ENCODE measurements at places on chromosomes 7 and 10.
A peak's percentile ranks its signal among the peaks of the same experiment; 100 is the strongest.

DNA sequence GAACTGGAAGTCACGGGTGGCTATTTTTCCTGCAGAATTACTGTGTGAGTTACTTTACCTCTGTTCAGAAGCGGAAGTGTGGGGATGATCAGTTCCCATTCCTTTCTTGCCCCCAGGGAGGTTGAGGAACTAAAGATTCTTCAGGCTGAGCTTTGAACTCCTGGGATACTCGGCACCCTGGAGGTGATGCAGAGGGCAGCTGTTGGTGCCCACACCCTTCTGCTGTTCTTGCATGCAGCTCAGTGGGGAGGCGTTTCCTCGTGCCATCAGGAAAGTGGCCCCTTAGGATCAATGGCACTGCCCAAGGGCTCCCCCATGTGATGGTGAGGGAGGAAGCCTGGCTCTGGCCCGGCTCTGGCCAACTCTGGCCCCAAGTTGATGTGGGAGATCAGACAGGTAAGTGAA, 44.7 kb upstream of the MXI1 start:
- no peak for DNase-seq

DNA sequence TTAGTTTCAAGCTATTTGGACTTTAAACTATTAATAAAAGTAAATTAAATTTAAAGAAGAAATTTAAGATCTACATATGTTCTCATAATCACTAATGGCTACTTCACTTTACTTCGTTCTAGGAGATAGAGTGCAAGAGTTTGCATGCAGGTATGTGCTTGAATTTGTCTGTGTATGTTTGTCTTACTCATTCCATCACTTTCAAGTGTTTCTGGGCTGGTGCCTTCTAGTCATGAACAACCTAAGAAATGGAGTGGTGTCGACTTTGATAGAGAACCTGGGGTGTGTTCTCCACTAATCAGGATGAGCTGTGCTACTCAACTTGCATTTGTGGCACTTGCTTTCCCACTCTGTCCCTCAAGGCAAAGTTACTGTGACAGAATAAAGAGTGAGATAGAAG, 169.9 kb downstream of the KCND2 start:
- DNase-seq, result no peak

DNA sequence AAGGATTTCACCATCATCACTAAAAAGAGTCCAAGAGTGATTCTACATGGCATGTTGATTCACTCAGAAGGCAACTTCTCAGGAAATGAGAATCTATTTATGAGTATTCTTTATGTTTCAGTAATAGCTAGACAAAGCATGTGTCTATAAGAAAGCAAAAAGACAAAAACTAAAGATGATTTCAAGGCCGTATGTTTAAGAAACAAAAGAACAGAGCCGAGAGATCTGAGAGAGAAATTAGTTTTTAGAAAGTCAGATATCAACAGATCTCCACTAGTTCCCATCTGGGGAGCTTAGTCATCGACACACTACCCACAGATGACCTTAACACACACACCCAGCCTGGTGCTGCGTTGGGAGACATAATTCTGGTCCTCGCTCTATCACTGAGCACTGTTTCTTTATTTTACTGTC, 21.0 kb downstream of the PIP4K2A start:
- no peak for DNase-seq

DNA sequence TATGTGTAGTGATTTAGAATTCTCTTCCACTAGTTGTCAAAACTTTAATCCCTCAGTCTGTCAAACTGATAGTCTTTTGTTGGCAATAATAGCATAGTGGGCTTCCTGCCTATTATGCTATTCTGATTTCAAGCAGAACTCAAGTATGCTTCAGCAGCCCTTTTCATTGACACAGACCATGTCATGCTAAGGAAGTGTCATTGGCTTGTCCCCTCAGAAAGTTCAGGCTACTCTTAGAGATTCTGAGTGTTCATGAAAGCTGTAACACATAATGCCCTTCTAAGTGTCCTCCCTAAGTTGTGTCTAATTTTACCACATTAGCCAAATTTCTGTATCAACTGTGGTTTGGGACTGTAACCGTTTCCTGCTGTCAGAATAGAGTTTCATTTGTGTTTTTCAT, 198.7 kb downstream of the THSD7A start:
- no peak for DNase-seq

DNA sequence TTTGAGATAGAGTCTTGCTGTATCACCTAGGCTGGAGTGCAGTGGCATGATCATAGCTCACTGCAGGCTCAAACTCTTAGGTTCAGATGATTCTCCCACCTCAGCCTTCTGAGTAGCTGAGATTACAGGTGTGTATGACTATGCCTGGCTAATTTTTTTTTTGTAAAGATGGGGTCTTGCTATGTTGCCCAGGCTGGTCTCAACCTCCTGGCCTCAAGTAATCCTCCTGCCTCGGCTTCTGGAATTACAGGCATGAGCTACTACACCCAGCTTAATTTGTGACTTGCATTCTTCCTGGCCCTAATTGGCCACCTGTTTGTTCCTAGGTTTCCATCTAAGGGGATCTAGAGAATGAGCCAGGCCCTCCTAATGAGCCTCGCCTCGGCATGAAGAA, 9.3 kb downstream of the ARHGAP22 start:
- DNase-seq, result no peak

GRCh38 chr7:37927773-37928444, 7.5 kb downstream of the EPDR1 start:
- DNase-seq, result no peak

DNA sequence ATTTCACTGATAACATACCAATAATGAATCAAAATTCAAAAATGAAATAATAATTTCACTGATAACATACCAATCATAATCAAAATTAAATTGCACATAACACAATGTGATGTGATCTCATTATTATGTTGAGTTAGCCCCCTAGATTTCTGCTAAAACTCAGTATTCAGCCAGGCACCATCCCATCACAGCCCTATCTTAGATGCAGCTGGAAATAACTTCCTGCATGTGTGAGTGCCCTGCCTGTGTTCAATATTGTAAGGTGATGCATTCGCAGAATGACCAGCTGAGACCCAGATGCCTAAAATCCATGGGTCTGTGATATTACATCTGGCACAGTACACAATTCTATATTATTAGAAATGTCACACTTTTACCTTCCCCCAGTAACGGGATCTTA, 142.4 kb downstream of the CALCR start:
- no peak for DNase-seq

- DNase-seq, result no peak
These were observed 35.4 kb upstream of the PTER start for GRCh38 chr10:16401416-16401815.

DNA sequence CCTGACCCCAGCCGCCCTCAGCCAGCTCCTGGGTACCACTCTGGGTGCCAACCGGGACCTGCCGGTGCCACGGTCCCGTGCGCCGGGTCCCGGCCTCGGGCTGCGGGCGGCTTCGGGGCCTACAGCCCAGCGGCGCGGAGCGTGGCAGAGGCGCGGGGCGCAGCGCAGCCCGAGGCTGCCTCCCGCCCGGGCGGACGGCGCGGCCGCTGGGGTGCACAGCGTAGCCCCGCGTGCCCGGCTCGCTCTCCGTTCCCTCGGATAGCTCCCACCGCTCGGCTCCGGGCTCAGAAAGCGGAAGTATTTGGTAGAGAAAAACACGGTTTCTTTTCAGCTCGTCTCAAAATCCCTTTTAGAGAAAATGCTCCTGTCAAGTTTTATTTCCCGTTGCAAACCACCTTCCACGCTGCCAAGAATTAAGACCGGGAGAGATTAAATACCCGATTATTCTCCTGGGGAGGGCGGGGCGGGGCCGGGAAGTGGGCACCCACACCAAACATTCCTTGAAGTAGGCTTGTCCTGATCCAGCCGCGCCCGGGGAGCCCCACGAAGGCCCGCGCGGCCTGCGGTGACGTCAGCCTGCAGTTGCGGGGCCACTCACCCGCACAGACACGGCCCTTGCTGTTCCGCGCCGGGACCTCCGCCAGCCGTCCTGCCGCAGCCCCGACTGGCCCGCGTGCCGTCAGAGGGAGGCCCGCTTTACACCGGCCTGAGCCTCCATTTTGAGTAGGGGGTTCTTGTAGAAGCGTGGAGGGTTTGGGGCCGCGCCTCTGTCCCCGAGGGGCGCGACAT, 7.2 kb downstream of the HOXA13 start:
- DNase-seq, result no peak

DNA sequence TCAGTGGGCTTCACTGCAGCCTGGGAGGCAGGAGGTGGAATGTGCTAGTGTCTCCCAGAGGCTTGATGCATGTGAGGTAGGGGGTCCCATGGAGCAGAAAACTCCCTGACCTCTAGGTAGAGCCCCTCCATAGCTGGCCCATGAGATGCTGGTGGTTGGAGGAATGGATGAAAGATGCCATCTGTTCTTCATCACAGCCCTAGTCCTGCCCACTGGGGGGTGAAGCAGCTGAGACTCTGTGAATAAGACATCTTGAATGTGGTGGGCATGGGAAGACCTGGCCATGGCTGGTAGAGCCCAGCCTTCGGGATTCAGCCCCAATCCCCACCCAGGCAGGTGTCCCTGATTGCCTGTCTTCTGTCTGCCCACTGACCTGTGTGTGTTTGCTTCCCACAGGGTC, 92.5 kb downstream of the COL13A1 start:
- DNase-seq, result no peak

- no peak for DNase-seq
These were observed 30.6 kb upstream of the GPNMB start for GRCh38 chr7:23216021-23216420.

DNA sequence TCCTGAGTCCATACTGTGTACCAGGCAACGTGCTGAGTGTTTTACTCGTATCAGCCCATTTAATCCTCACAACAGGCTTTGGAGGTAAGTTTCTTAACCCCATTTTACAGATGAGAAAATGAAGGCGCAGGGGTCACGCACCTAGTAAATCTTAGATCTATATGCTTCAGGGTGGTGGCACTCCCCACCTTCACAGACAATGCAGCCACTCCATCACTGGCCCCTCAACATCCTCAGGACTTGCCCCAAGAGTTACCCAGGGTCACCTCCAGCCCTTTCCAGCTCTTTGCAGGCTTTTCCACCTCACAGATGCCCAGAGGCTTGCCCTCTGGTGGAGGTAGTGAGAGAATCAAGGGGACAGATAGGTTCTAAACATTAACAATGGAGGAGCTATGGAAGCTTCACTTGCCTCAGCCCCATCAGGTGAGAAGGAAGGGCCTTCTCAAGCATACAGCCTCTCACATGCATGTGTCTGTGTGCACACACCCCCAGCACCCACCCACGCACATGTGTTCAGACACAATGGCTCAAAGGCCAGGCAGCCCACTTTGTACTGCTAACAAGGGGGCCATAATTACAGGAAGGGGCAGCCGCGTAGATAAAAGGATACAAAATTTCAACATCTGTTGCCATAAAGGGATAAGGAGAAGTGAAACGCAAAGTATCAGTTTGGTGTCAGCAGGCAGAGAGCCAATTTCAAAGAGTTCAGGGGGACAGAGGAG, 29.1 kb downstream of the DPCD start:
- DNase-seq, result no peak

DNA sequence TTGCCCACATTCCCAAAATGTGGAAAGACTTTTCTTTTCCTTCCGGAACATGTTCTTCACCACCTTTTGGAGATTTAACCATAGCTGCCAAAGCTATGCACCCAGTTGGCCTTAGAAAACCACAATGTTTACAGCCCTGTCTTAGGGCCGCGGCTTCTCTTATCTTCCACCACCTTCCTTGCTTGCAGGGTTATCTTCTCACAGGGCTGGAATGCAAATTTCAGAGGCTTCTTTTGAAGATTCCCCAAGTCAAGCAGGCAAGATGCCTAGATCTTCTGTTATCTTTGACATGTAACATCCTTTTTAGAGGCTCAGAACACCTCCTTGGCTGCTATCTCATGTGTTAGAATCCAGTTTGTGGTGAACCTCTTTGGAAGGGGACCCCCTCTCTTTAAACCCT, 11.1 kb downstream of the KCTD7 start:
- no peak for DNase-seq

- DNase-seq, result no peak
These were observed 695 bp downstream of the FAM237B start for GRCh38 chr7:90320418-90320800.

- DNase-seq, result peak; percentile 81
These were observed 9.2 kb upstream of the PWWP2B start for GRCh38 chr10:132387764-132388210.

DNA sequence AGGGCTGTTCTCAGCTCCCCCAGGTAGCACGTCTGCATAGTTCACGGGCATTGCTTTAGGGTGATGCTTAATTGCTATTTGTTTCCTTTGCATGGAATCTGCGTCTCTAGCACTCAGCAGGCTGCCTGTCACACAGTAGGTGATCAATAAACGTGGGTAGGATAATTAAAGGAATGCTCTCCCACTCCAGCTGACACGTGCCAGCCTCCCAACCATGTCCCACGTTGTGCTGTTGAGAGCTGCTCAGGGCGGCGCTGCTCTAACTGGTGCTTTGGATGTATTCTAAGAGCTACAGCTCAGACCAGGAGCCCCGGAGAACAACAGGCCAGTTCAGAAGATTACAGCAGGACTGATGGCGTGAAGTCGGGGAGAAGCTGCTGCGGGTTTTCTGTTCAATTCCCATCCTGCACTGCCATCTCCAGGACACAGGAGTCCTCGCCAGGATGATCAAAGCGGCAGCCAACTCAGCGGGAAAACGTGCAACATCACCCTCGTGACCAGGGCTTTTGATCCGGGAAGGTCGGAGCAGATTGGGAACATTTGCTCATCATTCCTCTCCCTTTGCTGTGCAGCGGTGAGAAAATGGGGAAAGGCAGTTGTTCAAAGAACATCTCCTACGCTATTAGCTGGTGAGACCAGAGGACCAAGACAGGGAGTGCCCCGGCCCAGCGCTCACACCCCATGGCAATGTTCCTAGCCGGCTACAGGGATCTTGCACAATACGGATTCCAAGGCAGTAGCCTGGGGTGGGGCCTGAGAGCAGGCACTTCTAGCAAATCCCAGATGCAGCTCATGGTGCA, 50.5 kb upstream of the FOXK1 start:
- DNase-seq, result no peak

DNA sequence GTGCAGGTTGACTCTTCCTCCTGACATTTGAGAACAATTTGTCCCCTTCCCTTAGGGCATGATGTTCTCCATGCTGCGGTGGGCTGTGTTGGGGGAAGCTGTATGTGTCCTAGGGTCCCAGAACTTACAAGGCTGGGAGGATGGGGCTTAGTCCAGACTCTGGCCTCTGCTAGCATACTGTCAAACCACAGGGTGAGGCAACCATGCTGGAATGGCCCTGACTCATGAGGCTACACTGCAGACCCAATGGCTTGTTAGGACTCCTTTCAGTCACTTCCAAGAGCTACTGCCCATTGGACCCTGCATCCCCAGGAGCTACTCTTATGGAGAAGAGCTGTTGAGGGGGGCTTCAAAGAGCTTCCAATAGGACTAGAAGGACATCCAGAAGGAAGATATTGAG, 20.1 kb upstream of the FAM170B start:
- DNase-seq, result no peak

Data from CD4-positive, alpha-beta T cell treated with Interleukin-21 for 1 hour (primary cell).